ENCODE measurements at places on chromosomes 11 and 22. TPM values are rescaled to one million over a fixed set of nuclear protein-coding genes. Genes with fewer than 3 reads are reported as not detected.

Gene RBM4B
- 11.8 TPM for total RNA-seq

Gene FOSL1
- total RNA-seq = 0.47 TPM

Gene CST6
- total RNA-seq = not detected

Gene FAM180B
- total RNA-seq = 0.22 TPM

Gene MMP12
- total RNA-seq = not detected

Gene FGF19
- total RNA-seq = not detected

Gene TTC36
- total RNA-seq = 1.1 TPM

Gene ST13
- total RNA-seq = 181 TPM

Gene EIF3L
- 379 TPM for total RNA-seq

Gene SNX32
- not detected for total RNA-seq

Gene PHRF1
- 17.7 TPM for total RNA-seq

Gene ANO5
- 79.7 TPM for total RNA-seq

Gene HBG2
- total RNA-seq = not detected

Gene SYT12
- 0.05 TPM for total RNA-seq

Gene CHEK1
- 1.6 TPM for total RNA-seq

Gene TOLLIP
- total RNA-seq = 51.9 TPM

Gene TRIM48
- total RNA-seq = not detected

Gene EHF
- total RNA-seq = 1.6 TPM

Measured in left ventricle myocardium inferior (tissue), 1 donor.